NCI-H187 treated with DMSO at 0.1 percent for 48 hours (cell line): ENCODE measurements at places on chromosomes 12 and 14.
A peak's percentile ranks its signal among the peaks of the same experiment; 100 is the strongest.

DNA sequence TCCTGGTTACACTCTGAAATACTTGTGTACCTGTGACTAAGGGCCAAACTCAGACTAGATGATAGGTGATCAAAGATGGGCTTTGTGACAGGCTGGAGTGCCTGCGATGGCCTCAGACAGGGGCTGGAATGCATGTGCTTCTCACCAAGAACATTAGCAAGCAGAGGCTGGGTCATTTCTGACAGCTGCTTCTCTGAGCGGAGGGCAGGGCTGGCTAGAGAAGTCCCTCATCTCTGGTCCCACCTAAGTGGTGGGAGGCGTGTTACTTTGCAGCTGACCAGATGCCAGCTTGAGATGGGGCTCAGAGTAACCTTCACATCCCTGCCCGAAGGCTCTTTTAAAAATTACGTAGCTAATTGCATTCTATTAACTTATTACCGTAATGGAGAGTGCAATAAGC lies 106.8 kb upstream of the RTL1 start:
- DNase-seq, result no peak

- DNase-seq, result no peak
Measured at GRCh38 chr12:29133181-29133580, 15.9 kb upstream of the FAR2 start.

DNA sequence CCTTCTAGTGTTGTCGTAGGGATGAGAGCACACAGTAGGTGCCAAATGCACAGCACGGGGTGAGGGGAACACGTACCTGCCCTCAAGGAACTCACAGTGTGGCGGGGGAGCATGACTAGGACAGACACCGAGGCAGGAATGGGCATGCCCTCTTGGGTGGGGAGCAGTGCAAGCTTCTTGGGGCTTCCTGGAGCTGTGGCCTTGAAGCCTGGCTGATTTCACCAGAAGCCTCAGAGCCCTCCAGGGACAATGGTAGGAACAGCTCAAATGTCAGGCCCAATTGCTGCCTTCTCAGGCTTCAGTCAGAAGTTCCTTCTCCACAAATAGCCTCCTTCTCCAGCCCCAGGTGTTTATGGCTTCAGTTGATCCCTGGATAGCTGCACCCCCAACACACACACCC lies 43.4 kb downstream of the TEAD4 start:
- no peak for DNase-seq

GRCh38 chr14:67385618-67386017 lies 25.5 kb downstream of the EIF2S1 start:
- no peak for DNase-seq

DNA sequence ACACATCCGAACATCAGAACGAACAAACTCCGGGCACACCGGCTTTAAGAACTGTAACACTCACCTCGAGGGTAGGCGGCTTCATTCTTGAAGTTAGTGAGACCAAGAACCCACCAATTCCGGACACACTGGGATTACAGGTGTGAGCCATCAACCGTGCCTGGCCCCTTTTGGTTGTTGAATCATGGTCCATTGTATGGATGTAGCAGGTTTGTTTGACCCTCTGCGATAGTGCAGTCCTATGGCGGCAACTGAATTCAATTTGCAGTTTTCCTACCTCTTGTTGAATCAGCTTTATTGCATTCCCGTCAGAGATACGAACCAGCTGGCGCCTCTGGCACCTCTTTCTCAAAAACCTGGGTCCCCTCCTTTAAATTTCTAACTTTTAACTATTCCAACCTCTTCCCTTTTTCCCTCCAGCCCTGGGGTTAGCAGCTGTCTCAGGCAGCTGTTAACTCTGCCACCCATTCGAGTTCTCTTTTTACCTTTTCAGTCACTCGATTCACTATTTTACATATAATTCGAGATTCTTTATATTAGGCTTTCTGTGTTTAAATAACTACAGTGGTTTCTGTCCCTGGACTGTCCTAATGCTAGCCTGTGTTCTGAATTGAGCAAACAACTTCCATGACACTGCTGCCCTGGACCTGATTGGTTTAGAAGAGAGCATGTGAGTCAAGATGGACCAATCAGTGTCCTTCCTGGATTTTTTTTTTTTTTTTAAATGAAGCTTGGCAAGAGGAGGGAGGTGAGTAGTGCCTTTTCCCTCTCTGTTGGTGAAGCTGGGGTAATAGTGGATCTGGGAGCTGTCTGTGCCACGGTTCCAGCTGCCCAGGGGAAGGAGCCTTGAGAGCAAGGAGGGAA lies 261.5 kb downstream of the PCNX1 start:
- DNase-seq, result no peak

DNA sequence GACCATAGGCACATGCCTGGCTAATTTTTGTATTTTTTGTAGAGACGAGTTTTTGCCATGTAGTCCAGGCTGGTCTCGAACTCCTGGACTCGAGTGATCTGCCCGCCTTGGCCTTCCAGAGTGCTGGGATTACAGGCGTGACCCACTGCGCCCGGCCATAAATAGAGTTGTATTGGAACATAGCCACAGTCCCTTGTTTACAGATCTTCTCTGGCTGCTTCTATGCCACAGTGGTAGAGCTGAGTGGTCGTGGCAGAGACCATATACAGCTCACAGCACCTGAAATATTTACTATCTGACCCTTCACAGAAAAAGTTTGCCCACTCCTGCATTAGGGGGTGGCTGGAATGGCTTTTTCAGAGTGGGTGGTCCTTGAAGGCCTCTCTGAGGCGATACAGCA lies 28.0 kb upstream of the TSPAN9 start:
- DNase-seq, result no peak

DNA sequence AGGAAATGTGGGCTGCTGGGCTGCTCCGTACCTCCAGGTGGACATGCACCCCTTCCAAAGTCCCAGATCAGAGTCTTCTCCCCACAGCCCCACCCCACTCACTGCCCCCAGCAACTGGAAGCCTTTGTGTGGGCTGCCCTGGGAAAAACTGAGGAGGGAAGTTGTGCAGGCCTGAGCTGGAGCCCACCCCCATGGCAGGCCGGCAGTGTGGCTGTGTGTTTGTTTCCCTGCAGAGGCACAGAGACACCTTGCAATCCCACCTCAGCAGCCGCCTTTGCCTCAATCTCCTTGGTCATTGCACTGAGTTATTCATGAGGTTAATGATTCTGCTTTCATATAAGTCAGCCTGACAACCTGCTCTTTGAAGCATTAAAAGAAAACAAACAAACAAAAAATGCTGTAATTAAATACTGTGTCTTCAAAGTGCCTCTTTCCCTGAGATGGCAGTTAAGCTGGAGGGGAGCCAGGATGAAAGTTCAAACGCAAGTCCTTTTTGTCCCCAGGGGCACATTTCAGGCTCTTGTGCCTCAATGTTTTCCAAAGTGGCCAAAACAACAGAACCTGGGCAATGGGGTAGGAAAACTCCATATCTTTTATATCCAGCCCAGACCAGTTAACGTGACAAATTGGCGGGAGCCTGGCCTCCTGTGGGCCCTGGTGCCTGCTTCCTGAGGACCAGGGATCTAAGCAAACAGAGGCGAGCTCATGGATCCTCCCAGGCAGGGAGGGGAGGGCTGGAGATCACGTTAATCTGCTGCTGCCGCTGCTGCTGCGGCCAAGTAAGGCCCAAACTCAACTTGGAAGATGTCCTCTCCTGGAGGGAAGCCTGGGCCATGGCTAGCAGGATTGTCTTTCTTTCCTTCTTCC lies 51.9 kb upstream of the TSPAN11 start:
- peak; percentile 65 for DNase-seq

DNA sequence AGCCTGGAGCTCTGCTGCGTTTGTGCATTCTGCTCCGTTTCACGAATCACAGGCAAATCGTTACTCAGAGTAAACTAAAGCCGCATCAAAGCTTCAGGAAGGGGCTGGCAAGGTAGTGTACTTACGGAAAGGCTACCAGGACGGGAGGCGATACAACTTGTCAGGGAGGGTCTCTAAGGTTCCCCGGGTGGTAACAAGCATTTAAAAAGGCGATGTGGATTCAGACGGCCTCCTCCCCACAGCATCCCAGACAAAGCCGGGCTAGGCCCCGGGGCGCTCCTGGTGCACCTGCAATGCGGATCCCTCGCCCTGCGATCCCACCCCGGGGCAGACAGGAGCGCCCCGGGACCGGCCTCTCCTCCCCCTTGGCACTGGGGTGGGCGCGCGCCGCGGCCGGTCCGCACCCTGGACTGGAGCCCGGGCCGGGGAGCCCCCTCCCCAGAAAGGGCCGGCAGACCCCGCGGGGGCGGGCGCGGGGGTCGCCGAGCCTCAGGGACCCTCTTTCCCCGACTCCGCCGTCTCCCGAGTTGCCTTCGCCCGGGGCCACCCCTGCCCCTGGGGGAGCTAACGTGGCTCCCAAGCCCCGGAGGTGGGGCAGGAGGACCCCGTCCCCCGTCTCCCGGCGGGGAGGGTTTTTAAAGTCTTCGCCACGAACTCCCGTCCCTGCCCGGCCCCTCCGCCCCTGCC lies 718 bp downstream of the CCDC92 start:
- no peak for DNase-seq

- no peak for DNase-seq
Measured at GRCh38 chr14:50955373-50956043, 11.2 kb upstream of the PYGL start.

DNA sequence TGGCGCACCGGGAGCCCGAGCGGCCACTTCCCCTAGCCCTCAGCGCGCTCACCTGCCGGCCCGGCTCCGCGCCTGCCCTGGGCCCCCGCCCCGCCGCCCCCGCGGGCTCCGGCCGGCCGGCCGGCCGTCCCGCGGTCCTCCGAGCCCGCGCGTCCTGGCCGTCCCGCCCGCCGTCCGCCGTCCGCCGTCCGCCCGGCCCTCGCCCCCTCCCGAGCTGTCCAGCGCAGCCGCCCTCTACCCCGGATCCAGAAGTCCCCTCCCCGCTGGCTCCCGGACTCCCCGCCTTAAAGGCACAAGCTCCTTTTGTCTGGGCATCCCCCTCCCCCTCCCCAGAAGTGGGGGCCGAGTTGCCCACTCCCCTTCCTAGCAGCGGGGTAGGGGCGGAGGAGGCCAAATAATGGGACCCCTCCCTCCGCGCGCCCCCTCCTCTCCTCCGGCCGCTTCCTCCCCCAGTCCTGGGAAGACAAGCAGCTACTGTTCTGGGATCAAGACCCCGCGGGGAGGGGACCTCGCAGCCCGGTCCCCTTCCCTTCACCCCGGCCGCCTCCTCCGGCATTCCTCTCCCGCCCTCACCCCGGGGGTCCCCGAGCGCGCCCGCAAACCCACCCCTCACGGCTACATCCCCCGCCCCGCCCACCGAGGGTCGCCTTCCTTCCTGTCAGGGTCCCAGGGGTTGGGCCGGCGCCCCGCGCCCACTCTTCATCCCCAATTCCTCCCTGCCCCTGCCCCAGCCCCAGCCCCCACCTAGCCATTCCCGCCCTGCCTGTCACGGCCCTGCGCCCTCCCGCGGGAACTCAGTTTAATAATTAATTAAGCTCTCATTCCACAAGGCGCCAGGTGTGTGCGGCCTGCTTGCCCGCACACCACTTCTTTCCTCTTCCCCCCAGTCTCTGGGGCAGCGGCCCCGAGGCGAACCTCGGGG lies at the start of gene ADCY6:
Gene ADCY6, minus strand, starts transcription at position 236 of the 922 bp plus-strand sequence. CDS start 5,655 bp downstream, outside the sequence.
- DNase-seq, result no peak

DNA sequence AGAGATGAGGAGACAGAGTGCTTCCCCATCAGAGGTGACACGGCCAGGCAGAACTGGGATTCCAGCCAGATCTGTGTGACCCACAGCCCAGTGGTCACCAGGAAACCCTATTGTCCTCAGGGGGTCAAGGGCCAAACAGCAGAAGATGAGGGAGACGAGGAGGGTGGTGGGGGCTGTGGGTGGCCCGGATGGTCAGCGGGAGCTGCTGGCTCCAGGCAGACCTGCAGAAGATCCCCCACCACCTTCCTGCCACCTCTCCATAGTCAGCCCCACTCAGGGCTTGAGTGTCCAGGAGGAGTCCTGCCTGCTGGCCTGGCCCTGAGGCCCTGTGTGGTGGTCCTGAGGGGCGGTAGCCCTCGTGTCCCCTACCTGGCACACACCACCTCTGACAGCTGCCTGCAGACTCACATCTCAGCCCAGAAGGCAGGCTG lies 136.8 kb downstream of the CALM1 start:
- DNase-seq, result no peak

- DNase-seq, result no peak
Measured at GRCh38 chr14:50061664-50062437, 54.5 kb downstream of the VCPKMT start.

GRCh38 chr12:94722664-94723063 lies 72.3 kb upstream of the TMCC3 start:
- no peak for DNase-seq

DNA sequence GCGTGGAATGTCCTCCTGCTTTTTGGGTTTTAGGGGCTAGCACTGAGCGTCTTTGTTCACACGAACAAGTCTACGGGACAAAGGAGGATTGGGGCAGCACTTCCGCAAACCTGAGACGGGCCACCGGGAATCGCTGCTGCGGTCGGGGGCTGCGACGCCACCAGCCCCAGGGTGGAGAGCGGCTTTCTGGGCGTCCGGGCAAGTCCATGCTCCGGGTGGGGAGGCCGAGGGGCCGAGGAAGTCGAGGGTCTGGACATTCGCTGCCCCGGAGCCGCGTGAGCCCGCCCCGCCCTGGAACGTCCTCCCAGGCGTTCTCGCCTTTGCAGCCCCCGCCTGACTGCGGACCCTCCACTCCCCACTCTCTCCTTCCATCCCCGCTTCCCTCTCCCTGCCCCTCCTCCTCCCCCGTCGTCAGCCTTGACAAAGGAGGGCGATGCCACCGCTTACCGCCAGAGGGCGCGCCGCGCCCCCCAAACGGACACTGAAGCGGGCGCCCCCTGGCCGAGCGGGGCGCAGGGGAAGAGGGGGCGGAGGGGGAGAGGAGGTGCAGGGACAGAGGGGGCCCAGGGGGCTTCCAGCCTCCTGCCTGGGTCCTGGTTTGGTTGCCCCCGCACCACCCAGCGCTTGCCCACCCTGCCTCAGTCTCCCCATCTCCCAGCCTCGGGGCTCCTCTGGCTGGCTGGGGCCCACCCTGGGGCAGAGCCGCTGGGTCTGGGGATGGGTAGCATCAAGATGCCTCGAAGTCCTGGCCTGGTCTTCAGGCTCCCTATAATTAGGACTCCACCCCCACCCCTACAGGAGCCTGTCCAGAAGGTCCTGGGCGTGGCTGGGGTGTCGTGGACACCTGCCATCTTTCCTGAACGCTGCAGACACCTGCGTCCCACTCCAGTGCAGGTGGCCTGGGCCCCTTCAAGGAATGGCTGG lies 39.1 kb upstream of the INF2 start:
- no peak for DNase-seq

DNA sequence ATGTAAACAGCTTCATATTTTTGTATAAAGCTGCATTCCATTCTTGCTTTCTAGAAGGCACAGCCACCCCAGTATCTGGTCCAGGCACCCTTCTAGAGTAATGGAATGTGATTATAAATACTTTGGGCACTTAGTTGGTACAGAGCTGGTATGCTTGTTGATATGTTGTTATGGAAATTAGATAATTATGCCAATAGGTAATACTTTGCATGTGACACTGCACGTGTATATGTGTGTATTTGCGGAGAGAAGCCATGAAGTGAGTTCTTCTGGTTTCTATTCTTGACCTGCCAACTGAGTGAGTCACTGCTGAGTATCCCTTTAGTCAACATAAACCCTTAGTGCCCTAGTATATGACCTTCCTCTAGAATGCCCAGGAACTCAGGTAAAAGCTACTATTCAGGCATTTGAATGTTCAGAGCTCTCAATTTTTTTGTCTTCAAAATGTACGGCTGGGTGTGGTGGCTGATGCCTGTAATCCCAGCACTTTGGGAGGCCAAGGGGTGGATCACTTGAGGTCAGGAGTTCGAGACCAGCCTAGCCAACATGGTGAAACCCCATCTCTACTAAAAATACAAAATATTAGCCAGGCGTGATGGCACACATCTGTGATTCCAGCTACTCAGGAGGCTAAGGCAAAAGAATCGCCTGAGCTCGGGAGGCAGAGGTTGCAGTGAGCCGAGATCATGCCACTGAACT lies 6.2 kb upstream of the TCP11L2 start:
- no peak for DNase-seq

GRCh38 chr12:70070494-70071007 lies 172.7 kb upstream of the CNOT2 start:
- DNase-seq, result peak; percentile 23

GRCh38 chr14:35044939-35045797 lies 904 bp upstream of the FAM177A1 start:
- no peak for DNase-seq
